Omental fat pad (tissue), 4 donors: ENCODE measurements at places on chromosomes 11 and 22.
A peak's percentile ranks its signal among the peaks of the same experiment; 100 is the strongest.

DNA sequence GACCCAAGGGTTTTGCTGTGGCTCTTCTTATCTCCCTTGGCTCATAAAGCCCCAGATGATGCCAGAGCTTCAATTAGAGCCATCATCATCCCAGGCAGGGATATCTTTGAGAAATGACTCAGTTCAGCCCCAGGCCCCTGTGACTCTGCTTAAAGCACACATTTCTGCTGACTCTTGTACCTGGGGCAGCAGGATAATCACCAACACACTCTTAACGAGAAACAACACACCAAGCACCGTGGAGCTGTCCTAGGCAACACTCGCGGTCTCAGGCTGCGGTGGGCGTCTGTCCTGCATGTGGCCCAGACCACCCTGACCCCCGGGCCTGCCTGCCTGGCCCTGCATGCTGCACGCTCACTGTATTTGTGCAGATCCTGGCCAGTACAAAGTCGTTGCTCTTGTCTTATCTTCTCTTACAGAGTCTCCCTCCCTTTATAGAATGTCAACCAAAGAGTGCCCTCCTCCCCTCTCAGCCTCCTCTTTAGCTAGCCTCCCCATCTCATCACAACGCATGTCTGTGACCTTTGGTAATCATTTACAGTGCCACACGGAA lies 114.2 kb upstream of the PARVA start:
- DNase-seq = no peak

DNA sequence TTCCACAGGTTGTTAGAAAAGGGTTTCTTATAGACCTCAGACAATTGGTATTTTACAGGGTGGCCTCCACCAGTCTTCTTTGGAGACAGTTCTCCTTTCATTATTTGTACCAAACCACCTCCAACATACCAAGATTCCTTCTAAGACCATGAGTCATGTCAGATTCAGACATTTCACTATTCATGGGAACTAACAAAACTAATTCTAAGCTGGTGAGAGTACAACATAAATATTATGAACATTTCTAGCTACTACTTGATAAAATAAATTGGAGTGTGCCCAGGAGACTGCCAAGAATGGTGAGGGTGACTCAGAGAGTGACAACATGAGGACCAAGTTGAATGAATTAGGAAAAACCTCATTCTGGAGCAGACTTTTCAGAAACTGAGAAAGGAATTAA lies 494.6 kb upstream of the LRRC4C start:
- no peak for DNase-seq

DNA sequence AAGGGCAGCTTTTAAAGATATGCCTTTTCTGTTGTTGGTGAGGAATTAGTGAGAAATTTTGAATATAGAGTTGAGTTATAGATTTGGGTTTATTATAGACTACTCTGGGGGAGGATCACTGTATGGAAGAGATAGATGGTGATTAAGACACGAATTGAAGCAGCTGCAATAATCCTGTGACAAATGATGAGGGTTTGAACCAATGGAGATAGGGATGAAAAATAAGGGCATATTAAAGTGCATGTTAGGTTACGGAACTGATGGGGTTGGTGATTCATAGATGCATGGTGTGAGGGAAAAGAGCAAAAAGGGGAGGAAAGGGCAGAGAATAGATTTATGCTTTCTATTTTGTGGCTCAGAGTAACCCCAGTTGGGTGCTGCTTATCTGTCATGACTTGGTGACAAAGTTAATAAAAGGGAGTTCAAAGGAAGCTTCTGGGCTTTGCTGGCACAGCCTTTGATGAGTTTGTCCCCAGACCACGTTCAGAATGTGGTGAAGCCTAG lies 11.8 kb downstream of the C11orf87 start:
- DNase-seq = no peak

DNA sequence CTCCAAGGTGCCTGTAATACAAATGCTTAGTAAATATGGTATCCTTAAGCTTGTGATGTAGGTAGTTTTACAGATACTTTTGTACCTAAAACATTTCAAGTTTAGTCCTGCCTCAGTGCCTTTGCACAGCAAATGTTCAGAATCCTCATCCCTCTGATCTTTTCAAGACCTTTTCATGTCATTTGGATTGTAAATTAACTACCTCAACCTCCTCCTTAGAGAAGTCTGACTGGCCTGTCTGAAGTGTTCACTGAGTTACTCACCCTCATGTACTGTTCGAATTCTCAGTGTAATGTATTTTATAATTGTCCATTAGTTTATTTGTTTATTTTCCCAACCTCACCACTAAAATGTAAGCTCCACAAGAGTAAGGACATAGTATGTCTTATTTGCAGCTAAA lies 147.5 kb downstream of the ELP4 start:
- no peak for DNase-seq

GRCh38 chr11:91435694-91436395 lies 788.8 kb upstream of the FAT3 start:
- no peak for DNase-seq

GRCh38 chr22:44389926-44390612 lies 77.3 kb upstream of the SHISAL1 start:
- peak; percentile 2 for DNase-seq

DNA sequence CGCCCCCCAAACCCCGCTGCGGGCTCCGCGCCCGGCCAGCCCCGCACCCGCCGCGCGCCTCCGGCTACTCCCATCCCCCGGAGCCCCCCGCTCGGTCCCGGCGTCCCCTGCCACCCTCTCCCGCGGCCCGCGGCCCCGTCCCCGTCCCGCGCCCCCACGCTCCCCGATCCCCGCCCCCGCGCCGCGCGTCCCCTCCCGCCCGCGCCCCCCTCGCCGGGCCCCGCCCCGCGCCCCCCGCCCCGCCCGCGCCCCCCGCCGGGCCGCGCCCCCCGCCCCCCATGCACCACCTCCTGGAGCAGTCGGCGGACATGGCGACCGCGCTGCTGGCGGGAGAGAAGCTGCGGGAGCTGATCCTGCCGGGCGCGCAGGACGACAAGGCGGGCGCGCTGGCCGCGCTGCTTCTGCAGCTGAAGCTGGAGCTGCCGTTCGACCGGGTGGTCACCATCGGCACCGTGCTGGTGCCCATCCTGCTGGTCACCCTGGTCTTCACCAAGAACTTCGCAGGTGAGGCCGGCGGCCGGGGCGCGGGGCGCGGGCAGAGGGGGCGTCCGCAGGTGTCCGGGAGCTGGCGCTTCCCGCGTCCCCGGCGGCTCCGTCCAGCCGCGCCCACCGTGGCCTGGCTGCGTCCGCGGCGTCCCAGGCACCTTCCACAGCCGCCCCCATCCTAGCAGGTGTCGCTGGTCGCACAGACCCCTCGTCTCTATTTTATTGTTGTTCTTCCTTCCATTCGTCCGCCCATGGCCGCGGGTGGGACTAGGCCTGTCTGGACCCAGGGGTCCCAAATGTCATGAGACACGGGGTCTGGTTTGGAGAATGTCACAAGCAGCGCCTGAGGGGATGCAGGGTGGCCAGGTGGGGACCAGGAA lies at the start of gene PANX2:
TSS of gene PANX2 (plus strand) at position 279 of the 866 bp plus-strand sequence. CDS start at position 279, 0 bp downstream.
- no peak for DNase-seq

GRCh38 chr11:69397732-69398131 lies 83.7 kb upstream of the LINC01488 start:
- no peak for DNase-seq

GRCh38 chr11:131658952-131659351 lies 288.5 kb downstream of the NTM start:
- DNase-seq = no peak

- peak; percentile 79 for DNase-seq
Observed at GRCh38 chr11:58578136-58578634, 678 bp upstream of the ZFP91 start.
